HepG2 (cell line): ENCODE measurements at places on chromosomes 5 and 9.

- DNase-seq = no peak
Measured at GRCh38 chr5:20445326-20445860, 457.4 kb upstream of the CDH18 start.

- DNase-seq = no peak
Measured at GRCh38 chr5:123412206-123412605, 11.0 kb downstream of the CEP120 start.

- DNase-seq = no peak
Measured at GRCh38 chr9:137833721-137834613, 43.6 kb upstream of the CACNA1B start.

DNA sequence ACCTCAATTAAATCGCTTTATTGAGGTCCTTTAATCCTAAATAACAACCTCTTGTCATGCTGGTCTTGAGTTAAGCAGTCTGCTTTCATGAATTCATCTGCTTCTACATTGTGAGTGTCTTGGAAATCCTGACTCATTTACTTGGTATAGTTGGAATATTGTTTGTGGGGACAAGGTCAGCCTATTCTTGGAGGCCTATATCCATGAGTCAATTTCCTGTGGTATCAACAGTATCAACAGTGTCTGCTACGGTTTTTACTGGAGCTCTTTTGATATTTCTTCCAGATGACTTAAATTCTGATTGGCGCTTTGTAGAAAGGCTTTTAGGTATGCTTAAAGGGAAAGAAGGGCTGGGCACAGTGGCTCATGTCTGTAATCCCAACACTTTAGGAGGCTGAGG, 71.2 kb upstream of the PARP8 start:
- DNase-seq = no peak

GRCh38 chr5:126189862-126190261, 233.3 kb upstream of the GRAMD2B start:
- no peak for DNase-seq

DNA sequence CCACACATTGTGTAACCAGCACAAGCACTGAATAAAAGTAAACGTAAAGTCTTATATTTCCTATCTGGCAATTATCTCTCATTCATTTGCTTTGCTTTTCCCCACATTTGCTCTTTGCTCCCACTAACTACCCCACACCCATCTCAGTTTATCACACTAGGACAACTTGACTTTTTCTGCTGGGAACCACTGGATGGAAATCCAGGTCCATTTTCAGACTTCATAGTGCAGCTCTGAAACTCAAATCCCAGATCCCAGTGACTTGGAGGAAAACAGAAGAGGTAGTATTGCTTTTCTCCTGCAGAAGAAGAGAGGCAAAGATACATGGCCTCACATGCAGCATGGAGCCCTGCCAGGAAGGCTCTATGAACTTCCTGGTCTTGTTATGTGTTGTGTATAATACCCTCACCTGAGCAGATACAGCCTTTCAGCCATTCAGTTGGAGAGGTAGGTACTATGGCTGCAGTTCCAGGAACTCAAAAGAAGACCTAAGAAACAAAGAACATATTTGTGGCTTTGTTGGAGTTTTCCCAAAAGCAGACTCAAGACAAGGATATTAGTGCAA, 90.0 kb upstream of the NIPBL start:
- no peak for DNase-seq

DNA sequence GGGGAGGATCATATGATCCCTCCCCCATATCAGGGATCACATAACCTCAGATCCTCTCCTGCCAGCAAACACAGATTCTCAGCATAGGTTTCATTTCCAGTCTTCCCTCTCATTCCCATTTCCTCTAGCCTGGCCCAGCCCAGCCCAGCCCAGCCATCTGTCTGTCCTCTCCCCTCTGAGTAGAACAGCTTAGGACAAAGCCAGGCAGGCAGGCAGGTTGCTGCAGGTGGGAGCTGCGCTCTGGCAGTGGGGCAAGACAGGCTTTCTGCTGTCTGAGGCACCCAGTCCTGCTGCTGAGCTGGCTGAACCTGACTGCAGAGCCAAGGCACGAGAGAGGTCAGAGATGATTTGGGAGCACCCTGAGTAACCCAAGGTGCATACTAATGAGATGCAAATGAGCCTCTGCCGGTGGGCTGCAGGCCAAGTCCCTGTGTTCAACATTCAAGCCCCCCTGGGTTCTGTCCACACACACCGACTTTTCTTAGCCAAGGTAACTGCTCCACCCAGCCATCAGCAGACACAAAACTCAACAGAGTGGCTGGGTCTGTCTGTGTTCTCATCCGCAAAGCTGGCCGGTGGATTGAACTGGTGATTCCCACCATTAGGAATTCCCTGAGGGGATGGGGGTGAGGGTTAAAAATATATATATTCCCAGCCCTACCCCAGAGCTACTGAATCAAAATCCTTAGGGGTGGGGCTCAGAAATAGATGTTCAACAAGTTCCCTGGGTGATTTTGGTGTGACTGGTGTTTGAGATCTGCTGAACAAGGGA, 9.1 kb downstream of the FAT2 start:
- DNase-seq = no peak

DNA sequence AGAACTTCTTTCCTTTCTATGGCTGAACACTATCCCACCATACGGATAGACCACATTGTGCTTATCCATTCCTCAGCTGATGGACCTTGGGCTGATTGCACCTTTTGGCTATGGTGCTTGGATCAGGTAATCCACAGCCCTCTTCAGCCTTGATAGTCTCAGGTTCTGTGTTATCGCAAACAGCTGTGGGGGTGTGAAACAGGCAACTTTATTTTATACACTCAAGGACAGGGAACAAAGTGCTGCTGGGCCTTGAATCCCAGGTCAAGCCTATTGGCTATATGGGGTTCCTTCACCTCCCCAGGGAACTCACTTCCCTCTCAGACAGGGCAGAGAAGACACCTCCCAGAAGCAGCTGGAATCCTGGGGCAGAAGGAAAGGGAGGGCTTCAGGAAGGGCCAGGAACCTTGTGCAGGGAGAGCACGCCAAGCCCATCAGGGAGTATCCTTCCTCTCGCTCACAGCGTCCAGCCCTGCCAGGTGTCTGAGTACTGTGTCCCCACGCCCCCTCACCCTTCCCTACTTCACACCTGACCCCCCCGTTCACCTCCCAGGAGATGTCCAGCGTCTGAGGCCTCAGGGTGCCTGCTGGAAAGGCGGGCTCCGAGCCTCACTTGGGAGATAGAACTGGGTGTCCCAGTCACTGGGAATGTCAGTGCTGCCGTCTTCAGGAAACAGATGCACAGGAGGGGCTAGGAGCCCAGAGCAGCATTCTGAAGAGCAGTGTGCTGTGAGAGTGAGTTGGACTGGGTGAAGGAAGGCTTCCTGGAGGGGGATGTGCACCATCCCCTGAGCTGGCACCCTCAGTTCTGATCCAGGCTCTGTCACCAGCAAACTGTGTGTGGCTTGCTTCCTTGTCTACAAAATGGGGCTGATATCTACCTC, 32.8 kb downstream of the AFAP1L1 start:
- no peak for DNase-seq

GRCh38 chr9:126205265-126205664, 121.4 kb upstream of the MVB12B start:
- DNase-seq = no peak

- no peak for DNase-seq
Measured at GRCh38 chr9:115445655-115446054, 327.7 kb upstream of the TNC start.

- no peak for DNase-seq
Measured at GRCh38 chr5:79851391-79851863, 139.6 kb downstream of the MTX3 start.

- no peak for DNase-seq
Measured at GRCh38 chr9:81847181-81847915, 80.9 kb upstream of the SPATA31D4 start.

DNA sequence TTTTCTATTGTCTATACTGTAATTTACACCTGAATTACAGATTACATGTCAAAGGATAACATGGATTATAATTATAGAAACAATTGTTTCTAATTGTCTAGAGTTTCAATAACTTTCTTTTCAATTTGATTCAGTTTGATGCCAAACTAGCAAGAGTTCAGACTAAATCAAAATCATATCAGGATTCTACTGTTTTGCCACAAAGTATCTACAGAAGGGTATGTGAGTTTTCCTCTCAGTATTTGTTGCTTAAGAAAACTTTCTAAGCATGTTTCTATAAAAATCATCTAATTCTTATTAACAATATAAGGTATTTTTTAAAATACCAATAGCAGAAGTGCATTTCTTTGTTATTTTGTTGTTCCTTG, 12.5 kb downstream of the SELENOP start:
- DNase-seq = no peak

GRCh38 chr9:13278023-13278367, 1.5 kb downstream of the MPDZ start:
- peak; percentile 11 for DNase-seq

GRCh38 chr5:95382801-95383200, 8.4 kb upstream of the FAM81B start:
- no peak for DNase-seq

DNA sequence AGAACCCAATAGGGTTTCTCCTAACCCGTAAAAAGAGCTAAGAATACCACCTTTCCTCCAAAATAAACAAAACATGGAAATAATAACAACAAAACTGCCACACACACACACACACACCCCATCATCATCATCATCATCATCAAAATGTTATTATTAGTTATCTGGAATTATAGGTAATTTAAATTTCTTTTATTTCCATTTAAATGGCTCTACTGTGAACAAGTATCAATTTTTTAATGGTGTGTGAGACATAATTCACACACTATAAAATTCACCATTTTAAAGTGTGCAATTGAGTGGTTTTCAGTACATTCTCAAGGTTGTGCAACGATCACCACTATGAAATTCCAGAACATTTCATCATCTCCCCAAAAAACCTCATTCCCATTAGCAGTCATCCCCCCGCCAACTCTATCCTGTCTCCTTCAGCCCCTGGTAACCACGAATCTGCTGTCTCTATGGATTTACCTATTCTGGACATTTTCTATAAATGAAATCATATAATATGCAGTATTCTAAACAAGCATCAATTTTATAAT, 172.7 kb downstream of the ROR2 start:
- no peak for DNase-seq
